ENCODE measurements at places on chromosomes 6 and 20.
A peak's percentile ranks its signal among the peaks of the same experiment; 100 is the strongest.

DNA sequence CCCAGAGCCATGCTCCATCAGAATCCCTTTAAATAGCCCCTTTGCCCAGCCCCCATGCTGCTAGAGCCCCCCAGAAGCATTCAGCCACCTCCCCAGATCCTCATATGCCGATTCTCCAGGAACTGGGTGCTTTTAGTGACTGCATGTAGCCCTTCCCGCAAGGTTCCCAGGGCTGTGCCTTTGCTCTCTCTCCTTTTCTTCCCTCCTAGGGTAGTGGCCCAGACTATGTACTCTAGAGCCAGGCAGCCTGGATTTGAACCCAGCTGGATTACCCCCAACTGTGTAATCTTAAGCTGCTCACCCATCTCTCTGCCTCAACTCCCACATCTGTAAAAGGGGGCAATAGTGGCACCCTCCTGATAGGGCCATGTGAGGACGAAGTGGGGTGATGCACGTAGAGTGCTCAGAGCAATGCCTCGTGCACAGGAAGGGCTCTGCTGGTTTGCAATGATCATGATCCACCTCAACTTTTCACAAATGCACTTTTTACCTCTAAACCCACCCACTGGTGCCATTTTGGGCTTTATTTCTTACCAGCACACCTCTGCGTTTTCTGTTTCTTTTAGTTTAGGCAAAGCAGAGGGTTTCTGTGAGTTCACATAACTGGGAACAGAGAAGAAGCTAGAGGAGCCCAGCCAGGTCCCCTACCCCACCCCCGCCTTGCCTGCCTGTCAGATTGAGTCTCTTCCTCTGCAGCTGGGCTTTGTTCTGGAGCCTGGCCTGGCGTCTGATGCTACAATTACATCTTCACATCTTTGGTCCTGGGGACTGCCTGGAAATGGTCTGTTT lies 396.5 kb downstream of the RNGTT start:
- peak; percentile 6 for DNase-seq

GRCh38 chr6:152094992-152095592 lies 287.6 kb downstream of the ESR1 start:
- no peak for DNase-seq

- DNase-seq: no peak
Measured at GRCh38 chr6:108432792-108433191, 127.9 kb upstream of the FOXO3 start.

GRCh38 chr6:30258204-30258603 lies 45.0 kb upstream of the TRIM26 start:
- DNase-seq: no peak

DNA sequence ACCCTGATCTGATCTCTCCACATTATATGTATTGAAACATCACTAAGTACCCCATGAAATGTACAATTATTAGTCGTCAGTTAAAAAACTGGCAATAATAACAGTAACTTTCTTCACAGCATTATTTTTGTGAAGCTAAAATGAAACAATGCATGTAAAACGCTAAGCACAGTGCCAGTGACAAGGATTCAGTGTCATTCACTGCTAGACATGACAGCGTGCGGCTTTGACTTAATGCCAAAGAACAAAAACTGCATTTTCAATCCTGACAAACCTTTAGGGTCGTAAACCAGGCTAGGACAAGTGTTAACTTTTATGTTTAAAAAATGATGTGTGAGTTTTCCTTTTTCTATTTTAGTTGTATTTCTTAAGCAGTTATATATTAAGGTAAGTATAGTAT lies 8.8 kb upstream of the OPN5 start:
- DNase-seq: no peak

- DNase-seq: no peak
Measured at GRCh38 chr6:146090474-146090873, 61.6 kb downstream of the GRM1 start.

GRCh38 chr6:90803956-90804355 lies 217.1 kb upstream of the MAP3K7 start:
- DNase-seq: no peak

- DNase-seq: no peak
Measured at GRCh38 chr6:124772733-124773319, 189.4 kb upstream of the RNF217 start.

DNA sequence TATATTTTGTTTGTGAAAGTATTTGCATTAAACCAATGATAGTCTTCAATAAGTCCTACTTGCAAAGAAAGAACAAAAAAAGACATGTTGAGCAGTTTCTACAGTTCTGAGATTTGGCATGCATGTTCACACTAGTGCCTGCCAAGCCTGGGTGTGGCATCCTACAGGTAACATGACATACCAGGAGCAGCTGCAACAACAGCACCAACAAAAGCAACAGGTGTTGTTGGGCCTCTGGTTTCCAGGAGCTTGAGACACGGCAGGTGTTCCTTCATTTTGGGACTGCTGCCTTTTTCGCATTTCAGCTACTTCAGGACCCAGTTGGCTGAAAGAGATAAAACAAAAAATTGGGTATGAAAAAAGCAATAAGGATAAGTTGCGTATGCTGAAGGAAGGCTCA lies 41.2 kb upstream of the MTRF1L start:
- no peak for DNase-seq

GRCh38 chr6:16316741-16317251 lies 78.4 kb downstream of the GMPR start:
- DNase-seq: peak; percentile 26

DNA sequence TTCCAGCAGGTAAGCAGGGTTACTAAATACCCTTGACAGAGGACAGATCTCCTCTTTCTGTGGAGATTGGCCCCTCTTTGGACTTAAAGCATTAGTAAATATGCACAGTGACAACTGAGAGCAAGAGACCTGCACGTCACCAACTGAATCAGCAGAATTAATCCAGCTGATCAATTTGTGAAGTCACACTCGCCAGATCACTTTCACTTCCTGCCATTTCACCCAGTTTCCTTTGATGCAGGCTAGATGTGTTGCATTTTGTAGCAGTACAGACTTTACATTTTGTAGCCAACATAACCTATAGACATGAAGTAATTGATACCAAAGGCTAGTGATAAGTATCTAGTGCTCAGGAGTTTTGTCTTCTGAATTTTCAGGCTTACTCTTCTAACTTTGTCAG lies 11.9 kb downstream of the SYNE1 start:
- DNase-seq: no peak

- no peak for DNase-seq
Measured at GRCh38 chr6:57134954-57135353, 37.2 kb upstream of the BAG2 start.

DNA sequence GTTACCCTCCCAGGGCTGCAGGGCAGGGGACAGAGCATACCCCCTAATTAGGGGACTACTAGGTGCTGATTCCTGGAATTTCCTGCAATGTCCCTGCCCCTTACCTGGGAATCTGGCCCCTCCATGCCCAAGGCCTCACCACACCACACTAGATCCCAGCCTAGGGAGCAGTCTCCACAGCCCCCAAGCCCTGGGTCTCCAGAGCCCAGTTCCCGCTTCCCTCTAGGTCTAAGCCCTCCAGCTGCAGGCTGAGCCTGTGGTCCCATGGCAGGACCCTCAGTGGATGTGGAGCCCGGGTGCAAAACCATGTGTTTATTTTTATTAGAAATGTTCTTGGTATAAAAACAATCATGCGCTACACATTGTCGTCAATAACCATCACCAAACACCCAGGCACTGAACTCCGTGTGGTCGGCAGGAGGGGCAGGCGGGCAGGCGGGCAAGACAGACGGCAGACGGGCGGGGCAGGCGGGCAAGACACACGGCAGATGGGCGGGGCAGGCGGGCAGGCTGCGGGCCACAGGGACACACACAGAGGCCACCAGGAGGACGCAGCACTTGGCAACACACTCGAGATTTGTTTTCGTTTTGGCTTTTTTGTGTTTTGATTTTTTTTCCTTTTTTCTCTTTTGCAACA lies 124.2 kb downstream of the GRM4 start:
- DNase-seq: no peak

GRCh38 chr6:145749632-145750031 lies 14.3 kb upstream of the EPM2A start:
- no peak for DNase-seq

- no peak for DNase-seq
Measured at GRCh38 chr6:49647476-49647875, 10.8 kb upstream of the RHAG start.

DNA sequence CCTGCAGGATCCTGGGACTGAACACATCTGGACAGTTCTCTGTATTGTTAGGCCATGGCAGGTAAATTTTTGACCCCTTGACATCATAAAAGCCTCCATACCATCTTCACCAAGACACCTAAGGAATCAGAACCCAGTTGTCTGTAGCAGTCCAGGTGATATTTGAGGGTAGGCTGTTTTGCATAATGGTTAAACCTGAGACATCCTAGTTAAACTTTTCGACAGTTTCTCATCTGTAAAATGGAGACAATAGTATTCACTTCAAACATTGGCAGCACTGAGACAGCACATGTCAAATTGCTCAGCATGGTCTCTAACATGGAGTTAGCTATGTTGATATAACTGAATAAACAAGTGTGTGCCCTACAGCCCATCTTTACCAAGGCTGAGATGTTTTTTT lies 24.8 kb downstream of the C6orf62 start:
- DNase-seq: no peak

DNA sequence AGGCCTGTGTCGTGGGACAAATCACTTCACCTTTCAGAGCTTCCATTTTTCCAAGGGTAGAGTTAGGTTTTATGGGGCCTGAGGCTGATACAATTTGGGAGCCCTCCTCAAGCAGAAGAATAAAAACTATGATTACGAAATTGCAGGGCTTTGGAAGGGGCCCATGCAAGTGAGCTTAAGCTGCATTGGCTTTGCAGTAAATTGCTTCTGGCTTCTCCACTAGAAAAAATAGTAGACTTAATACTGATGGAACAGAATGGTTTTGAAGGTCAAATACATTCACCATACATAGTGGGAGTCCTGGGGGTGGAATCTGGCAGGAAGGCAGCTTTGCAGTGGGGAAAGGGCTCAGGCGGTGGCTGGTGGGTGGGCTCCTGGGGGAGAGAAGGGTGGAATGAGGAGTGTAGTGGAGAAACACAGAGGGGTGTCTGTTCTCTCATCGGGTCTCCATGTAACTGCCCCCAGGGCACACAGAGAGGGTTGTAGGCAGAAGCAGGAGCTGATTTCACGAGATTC lies 55.9 kb upstream of the RNF24 start:
- DNase-seq: no peak

GRCh38 chr6:27091661-27092315 lies 155.7 kb upstream of the PRSS16 start:
- no peak for DNase-seq

GRCh38 chr6:38352636-38353035 lies 287.1 kb downstream of the BTBD9 start:
- no peak for DNase-seq

DNA sequence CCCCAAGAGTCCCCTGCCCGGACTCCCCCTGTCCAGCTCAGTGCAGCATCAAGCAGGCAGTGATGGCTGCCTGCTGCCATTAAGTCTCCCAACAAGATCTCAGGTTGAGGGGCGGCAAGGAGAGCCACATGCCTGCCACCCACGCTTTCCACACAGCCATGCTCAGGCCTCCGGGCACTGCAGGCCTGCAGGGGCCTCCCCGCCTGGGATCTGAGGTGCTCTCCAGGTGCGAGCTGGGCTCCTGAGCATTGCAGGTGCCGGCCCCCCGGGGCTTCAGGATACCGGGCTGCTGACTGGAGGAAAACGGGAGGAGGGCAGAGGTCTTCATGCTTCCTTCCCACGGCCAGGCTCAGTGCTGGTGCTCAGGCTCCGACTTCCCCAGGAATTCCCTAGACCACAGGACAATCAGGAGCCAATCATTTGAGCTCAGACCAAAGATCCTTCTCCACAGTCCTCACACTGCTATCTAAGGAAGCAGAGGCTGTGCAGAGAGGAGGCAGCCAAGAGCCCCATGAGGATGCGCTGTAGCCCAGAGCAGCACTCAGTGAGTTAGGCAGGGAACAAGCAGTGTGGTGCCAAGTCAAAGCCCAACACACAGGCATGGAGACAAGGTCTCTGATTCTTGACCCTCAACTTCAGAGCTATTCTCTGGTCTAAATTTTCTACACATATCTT lies 52.7 kb downstream of the PYGB start:
- no peak for DNase-seq

GRCh38 chr20:48736636-48737035 lies 91.2 kb downstream of the PREX1 start:
- no peak for DNase-seq

- no peak for DNase-seq
Measured at GRCh38 chr20:60237981-60238380, 279.8 kb downstream of the CDH26 start.

DNA sequence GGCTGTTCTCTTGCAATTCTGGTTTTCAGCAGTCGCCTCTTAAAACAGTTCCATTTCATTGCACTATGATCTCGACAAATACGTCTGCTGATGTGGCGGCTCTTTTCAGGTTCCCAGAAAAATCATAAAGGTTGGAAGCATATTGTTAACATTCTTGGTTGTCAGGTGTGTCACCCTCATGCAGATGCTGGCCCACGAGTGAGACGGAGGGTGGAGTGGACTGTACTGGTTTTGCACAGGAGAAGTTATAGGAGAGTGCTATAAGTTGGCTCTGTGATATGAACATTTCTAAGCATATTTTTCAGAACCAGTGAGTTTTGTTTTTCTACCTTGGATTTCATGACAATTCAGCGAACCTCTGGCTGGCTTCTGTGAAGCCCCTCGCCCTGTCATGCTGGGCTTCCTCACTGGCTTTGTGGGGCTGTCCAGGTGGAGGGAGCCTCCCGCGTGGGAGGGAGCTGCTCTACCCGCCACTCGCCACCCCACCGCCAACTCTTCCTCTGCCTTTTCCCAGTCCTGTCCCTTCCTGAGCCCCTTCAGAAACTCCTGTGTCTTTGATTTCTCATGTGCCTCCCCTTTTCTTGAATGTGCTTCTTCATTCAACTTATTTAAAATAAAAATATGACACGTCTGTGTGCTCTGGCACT lies 10.6 kb downstream of the IRF4 start:
- no peak for DNase-seq

DNA sequence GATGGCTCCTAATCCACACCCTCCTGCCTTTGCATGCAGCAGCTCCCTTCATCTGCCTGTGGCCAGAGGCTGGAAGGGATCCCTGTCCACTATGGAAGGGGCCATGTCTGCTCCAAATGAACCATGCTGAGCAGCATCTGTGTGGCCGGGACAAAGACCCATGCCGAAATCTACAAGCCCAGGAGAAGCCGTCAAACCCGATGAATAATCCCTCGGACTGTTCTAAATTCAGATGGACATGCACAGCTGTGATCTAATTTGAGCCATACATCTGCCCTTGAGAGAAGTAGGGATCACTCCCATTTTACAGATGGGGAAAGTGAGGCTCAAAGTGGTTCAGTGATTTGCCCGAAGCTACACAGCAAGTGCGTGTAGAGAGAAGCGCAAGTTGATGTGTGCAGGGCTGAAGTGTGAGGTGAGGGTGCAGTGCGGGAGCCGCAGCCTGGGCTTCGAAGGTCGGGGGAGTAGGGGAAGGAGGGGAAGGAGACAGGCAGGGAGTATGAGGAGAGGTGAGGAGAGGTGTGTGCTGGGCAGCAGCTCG lies 22.6 kb upstream of the CDH22 start:
- no peak for DNase-seq

GRCh38 chr6:7543789-7544424 lies 2.4 kb downstream of the DSP start:
- no peak for DNase-seq

GRCh38 chr6:151111670-151112069 lies 128.1 kb upstream of the AKAP12 start:
- DNase-seq: no peak

Measured in head of caudate nucleus (tissue), 42 donors.